ENCODE measurements at places on chromosomes 7 and 10. TPM values are rescaled to one million over a fixed set of nuclear protein-coding genes. Genes with fewer than 3 reads are reported as not detected.

- no peak for DNase-seq
Observed at GRCh38 chr10:77628906-77629730, 8.5 kb downstream of the KCNMA1 start.

Gene NUPR2
- 2.0 TPM for polyA plus RNA-seq

DNA sequence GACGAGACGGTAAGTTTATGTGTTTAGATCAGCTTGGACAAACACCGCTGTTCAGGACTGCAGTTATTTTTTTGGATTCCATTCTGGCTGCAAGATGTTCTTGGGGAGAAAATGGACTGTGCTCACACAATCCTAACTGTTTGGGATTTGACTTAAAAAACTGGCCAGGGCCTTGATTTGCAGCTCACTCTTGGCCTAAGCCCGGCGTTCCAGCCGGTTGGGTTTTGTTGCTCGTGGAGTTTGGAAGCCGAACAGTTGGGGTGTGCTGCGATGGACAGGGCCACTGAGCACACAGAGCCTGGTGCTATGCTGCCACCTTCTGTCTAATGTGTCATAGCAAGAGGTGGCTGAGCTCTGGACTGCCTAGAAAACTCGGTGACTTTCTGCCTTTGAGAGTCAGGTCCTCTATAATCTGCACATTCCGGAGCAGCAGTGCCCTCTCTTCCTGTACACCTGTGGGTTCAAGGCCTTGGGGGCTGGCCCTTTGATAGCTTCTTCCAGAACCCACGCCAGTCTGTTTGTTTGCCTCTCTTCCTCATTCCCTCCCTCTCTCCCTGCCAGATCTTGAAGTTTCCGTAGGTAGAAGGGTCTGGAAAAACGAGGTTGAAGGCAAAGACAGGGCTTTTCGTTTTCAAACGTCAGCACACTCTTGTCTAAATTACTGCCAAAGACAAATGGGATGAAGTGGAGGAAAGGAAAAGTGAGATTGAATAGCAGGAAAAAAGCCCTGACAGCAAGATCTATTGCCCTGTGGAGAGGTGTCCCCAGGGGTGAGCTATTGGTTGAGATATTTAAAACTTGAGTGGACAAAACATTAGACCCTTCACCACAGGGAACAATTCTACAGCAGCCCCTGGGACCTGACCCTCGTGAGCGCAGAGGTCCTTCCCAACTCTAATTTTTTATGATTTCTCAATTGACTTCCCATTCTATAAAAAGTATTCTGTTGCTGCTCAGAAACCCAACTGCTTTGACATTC is 167.5 kb upstream of the HABP2 start:
- peak; percentile 94 for DNase-seq

Gene CDK1
- 103 TPM for polyA plus RNA-seq

DNA sequence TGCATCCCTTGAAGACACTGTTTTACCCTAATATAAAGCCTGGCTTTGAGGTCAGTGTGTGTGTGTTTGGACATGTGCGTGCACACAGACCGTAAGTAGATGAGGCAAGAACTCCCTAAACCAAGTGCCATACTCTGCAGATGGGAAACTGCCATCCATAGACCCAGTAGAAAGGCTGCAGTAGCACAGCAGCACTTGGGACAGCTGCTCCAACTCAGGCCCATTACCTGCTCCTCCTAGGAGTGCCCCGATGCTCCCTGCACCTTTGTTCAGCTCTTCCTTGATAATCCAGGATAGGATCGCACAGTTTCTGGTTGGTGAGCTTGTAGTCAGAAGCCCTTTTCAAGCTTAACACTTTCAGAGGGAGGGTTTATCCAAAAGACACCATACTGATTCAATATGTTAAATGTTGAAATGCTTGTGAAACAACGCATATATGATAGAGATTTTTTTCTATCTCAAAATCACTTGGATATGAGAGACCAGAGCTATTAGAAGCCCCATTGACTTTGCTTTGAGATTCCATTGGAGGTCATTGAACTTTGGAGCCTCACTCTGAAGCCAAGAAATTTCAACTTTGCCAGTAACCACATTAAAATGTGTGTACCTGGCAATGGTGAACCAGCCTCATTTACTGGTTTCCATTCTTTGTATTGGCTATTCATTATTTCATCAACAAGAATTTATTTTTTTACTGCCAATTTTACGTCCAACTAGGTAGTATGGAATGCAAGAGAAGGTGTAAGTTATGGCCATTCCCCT is 757.0 kb upstream of the GALNT17 start:
- DNase-seq: no peak

- DNase-seq: no peak
Observed at GRCh38 chr7:36790311-36790787, 66.1 kb upstream of the AOAH start.

GRCh38 chr7:64755865-64756264 is 38.4 kb upstream of the ZNF138 start:
- no peak for DNase-seq

DNA sequence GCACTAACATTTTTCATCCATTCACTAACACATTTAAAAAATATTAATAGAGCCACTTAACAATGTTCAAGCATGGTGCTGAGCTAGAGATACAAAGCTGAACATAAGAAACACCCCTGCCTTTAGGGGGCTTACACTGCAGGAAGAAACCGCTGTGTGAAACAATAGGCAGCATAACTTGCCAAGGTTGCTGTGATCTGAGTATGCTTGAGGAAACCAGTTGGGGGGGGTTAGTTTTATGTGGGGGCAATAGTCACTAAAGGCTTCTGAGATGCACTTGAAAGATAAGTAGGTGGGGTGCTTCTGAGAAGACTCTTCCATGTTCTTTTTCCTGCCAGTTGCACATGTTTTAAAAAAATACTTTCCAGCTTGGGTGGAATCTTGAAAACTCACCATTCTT is 2.8 kb downstream of the RBM17 start:
- DNase-seq: no peak

DNA sequence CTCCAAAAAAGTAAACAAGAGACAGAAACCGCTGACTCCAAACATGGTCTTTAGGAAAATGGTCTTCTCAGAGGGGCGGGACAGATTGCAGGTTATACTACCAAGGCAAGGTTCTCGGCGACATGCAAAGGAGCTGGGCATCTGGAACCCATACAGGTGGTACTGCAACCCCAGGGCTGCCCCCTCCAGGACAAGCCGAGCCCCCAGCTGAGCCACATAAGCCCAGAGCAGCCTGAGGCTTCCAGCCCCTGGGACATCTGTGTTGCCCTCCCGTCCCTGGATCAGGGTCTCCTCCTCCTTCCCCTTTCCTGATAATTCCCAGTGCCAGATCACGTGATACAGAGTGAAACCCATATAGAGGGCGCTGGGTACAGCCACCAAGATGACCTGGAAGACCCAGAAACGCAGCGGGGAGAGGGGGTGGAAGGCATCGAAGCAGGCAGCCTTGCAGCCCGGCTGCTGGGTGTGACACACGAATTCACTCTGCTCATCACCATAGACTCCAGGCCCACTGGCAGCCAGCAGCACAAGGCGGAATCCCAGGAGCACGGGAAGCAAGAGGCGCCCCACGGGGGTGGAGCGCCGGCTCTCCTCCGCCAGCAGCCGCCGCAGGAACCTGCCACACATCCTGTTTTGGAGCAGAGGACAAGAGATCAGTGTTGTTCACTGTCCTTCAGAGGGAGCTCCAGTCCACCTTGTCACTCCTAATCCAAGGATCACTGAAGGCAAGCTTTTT is at the start of gene GJC3:
GJC3 (minus strand) TSS at position 627 of the 736 bp plus-strand sequence; CDS start at position 627, 0 bp downstream.
- DNase-seq: peak; percentile 32

Gene SKIDA1
- polyA plus RNA-seq: 12.2 TPM

GRCh38 chr7:139058943-139059342 is 23.1 kb upstream of the ZC3HAV1L start:
- DNase-seq: no peak

Gene MKI67
- 89.3 TPM for polyA plus RNA-seq

GRCh38 chr7:140036224-140036962 is 26.4 kb downstream of the PARP12 start:
- no peak for DNase-seq

Gene MEIG1
- 1.4 TPM for polyA plus RNA-seq

DNA sequence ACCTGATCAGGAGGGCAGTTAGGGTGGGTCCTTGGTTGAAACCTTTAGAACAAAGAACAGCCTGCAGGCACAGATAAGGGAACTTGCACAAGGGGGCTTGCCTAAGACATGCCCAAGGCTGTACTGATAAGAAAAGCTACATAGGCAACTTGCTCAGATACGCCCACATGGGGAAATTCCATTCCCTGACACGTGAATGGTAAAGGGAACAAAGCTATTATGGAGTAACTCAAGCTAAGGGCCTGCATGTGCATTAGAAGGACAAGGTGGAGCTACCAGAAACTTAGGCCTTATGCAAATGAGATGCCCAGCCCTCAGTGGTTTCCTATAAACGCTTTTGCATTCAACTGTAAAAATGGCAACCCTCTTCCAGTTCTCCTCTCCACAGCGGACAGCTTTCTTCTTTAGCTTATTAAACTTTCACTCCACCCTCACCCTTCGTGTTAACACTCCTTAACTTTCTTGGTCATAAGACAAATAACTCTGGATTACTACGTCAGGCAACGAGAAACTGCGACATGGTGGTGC is 1192.1 kb upstream of the CELF2 start:
- no peak for DNase-seq

- DNase-seq: no peak
Observed at GRCh38 chr7:45645141-45645969, 71.2 kb downstream of the ADCY1 start.

- DNase-seq: peak; percentile 6
Observed at GRCh38 chr10:84026821-84027257, 112.5 kb upstream of the GHITM start.

Gene KCNIP2
- 6.2 TPM for polyA plus RNA-seq

DNA sequence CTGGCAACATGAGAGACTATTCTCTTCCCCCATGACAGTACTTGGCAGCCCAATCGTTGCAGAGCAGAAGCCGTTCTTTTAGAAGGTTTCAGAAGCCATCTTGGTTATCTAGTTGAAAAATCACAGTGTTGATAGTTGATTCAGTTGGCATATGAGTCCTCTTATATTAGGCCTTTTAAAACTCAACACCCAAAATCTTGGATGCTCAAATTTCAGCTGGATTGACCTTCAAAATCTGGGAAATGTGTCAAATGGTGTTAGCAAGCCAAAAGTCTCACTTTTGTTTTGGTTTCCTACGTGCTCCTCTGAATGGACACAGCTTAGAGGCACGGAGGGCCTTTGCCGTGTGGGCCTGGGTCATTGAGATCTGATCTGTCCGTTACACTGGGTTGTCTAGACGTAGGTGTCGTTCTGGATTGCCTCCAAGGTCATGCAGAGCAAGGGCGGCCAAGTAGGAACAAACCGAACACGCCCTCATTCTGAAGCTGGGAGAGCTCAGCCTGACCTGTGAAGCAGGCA is 59.3 kb upstream of the BMPER start:
- no peak for DNase-seq

DNA sequence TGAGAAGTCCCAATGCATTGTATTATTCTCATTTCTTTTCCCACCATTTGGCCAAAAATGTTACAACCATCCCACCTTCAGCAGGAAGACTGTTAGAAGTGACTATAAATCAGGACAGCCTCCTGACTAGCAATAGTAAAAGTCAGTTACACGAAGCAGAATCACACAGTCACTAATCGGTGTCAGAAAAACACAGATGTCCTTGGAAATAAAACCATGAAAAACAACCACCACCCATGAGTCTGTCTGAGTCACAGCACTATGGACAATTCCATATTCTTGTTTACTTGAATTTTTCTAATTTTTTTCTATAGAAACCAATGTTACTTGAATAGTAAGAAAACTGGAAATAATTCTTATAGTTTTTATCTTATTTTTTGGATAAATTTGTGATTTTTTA is 81.9 kb upstream of the FRMD4A start:
- DNase-seq: no peak

Gene C7orf57
- polyA plus RNA-seq: 0.95 TPM

GRCh38 chr7:114175125-114175524 is 239.5 kb upstream of the FOXP2 start:
- no peak for DNase-seq

Gene OPN1SW
- polyA plus RNA-seq: 2.2 TPM

DNA sequence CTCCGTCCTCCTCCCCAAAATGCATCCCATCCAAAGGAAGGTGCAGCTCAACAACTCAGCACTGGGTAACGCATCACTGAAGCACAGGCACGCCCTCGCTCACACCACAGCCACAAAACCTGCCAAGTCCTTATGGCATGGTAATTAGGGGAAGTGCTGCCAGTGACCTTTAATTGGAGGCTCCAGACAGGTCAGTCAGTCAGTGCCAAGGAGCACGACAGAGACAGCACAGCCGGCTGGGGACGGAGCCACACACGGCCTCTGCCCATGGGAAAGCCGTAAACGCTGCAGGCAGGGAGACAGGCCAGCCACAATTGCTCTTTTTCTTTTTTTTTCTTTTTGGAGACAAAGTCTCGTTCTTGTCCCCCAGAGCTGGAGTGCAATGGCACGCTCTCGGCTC is 146.5 kb downstream of the MAD1L1 start:
- DNase-seq: no peak

DNA sequence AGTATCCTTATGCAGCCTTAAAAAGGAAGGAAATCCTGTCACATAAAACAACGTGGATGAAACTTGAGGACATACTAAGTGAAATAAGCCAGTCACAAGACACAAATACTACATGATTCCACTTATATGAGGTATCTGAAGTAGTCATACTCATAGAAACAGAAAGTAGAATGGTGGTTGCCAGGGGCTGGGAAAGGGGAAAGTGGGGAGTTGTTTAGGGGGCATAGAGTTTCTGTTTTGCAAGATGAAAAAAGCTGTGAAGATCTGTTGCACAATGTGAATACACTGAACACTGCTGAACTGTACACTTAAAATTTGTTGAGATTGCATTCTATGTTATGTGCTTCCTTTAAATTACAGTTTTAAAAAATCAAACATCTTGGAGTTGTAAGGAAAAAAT is 2.9 kb downstream of the NUP205 start:
- no peak for DNase-seq

GRCh38 chr7:146720195-146720594 is 603.6 kb downstream of the CNTNAP2 start:
- no peak for DNase-seq

DNA sequence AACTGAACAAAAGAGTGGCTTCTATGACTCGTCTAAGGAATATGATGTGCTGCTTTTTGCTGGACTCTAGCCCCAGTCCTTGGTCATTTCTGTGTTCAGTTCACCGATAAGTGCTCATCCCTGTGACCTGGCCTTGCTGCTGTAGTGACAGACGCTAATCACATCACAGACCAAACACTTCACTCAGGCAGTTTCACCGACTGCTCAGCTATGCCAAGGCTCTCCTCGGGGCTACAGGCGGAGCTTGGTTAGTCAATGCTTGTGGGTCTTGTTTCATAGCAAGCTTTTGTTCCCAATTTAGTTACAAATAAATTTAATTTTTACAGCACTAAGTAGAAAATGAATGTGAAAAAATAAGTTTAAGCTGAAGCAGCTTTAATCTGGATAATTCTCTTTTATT is 190.8 kb upstream of the PRKCQ start:
- no peak for DNase-seq

GRCh38 chr7:104848138-104848990 is 165.6 kb upstream of the KMT2E start:
- peak; percentile 73 for DNase-seq

Gene GPR158
- 0.27 TPM for polyA plus RNA-seq

Measured in left kidney (tissue), 8 donors.